Activated naive CD4-positive, alpha-beta T cell treated with Interleukin-2 at 50 U/mL for 16 hours (primary cell): ENCODE measurements at places on chromosomes 12 and 14.

- DNase-seq: no peak
Measured at GRCh38 chr12:109513051-109513450, 35.6 kb downstream of the UBE3B start.

DNA sequence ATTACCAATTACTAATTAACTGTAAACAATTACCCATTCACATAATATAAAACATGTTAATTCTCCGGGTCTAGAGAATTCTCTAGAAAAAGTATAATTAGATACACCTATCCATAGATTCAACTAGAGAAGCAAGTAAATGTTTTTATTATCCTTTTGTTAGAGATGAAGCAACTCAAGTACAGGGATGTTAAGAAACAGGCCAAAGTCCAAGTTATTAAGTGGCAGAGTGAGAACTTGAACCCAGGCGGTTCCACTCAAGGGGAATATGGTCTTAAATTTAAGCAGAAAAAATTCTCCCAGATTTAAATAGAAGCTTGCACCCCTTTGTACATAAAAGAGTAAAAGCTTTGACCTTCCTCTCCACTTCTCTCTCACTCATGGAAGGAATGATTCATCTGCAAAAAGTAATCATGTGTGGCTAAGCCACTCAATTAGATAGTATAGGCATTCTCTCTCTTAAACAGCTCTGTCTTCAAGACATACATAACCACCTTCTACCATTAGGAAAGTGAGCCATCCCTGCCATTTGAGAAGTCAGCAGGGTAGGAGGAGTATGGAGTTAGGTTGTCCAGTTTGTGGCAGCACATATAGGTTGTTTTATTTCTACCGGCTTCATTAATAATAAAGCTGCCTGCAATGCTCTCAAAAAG, 34.1 kb downstream of the ERGIC2 start:
- no peak for DNase-seq

DNA sequence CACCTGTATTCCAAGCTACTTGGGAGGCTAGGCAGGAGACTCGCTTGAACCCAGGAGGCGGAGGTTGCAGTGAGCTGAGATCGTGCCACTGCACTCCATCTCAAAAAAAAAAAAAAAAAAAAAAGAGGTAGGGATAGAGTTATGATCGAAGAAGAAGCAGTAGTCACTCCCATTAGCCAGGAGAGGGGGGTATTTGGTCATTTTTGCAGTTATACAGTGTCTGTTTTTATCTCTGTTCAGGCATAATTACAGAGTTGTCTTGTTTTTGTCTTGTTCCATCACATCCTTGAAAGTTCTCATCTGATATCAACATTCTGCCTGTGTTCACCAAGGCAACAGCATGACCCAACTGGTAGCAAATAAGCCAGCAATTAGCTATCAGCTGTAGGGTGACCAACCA, 98.5 kb upstream of the TMPO start:
- DNase-seq: no peak

DNA sequence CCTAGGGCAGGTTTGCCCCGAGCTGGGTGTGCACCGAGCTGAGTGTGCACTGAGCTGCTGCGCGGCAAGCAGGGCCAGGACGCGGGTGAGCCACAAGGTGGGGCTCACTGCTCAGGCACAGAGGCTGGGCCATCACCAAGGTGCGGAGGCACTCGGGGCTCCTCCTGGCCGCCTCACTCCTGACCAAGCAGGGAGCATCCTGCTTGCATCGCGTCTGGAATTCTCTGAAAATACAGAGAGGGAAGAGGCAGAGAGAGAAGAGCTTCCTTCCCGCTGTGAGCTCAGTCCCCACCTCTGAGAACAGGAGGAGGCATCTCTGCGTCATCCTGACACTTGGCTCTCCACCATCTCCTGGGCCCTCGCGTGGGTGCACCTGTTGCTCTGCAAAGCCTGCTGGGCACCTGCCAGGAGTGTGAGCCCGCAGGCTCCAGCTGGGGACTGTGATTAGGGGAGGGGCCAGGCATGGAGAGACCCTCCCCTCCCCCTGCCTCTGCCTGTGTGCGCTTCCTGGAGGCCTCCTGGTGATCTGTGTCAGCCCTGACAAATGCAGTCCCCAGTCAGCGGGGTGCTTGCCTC, 116.3 kb downstream of the GLT1D1 start:
- no peak for DNase-seq

GRCh38 chr12:24555730-24556129, 393.2 kb downstream of the BCAT1 start:
- no peak for DNase-seq

DNA sequence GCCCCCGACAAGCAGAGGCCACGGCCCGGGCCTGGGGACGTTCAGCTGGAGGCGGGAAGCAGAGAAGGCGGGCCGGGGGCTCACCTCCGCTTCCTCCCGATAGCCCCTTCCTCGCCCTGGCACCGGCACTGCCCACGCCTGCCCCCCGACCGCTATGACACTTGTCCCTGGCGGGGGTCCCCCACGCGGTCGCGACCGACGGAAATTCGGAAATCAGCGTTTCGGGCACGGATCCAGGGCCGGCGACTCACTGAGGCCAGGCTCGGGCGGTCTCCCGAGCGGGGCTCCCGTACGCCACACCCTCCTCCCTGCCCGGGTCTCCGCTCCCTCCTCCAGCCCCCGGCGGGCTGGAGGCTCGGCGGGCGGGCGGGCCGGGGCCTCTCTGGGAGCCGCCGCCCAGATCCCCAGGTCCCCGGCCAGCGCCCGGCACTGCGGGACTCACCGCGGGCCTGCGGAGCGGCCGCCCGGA, 581 bp downstream of the PITPNM2 start:
- DNase-seq: peak; percentile 17

- no peak for DNase-seq
Measured at GRCh38 chr14:51939755-51940301, 49.5 kb upstream of the RTRAF start.

GRCh38 chr12:12974211-12974610, 22.2 kb upstream of the GPRC5D start:
- no peak for DNase-seq

- no peak for DNase-seq
Measured at GRCh38 chr12:15535352-15535781, 213.1 kb downstream of the PTPRO start.

- peak; percentile 20 for DNase-seq
Measured at GRCh38 chr12:8860165-8860961, 37.9 kb downstream of the A2ML1 start.

DNA sequence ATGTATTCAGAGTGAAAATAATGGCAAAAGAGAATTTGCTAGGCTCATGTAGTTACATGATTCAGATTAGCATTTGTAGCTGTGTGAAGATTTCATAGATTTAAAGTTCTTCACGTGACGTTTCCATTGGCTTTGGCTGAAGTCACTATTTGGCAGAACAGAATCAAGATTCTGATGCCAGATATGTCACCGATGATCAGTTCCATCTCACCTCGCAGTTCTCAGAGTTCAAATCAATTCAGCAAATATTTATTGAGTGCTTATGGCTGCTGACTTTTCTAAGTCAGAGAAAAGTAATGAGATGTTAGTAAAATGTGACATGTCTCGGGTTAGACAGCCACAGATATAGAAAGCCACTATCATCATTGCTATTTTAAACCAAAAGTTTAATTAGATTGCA, 28.4 kb downstream of the ALX1 start:
- no peak for DNase-seq

DNA sequence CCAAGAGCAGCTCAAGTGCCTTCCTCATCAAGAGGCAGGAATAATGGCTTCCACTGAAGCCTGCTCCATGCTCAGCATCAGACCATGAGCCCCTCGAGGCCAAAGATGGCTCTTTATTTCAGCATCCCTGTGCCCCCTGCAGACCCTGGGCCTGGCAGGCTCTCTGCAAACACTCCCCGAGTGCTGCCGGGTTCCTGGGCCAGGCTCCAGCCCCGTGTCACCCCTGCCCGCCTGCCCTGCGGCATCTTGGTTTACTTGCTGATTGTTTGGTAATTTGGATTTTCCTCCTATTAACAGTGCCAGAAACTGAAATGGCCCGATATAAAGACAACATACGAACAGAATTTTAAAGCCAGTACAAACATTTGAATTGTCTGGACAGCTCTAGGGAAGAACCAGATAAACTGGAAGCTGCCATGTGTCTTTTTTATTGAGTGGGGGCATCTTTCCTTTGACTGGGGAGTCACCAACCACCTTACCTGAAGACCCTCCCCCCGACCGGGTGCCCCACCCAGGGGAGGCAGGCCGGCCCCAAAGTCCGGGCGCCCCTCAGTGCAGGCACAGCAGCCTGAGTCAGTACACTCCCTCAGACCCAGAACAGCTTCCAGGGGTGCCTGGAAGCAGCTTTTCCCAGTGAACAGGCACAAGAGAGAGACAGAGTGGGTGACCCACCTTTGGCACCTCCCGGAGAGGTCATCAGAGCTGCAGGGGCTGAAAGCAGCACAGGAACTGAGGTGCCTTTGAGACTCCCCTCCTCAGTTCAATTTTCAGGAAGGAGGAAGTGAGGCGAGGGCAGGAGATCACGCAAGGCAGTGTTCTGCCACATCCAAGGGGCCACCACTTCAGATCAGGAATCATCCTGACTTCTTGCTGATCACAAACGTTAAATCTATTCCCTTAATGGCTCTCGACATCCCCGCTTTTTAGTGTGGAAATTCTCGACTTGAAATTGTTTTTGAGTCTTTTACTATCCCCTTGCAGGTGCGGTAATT, 30.6 kb downstream of the ITPK1 start:
- no peak for DNase-seq

DNA sequence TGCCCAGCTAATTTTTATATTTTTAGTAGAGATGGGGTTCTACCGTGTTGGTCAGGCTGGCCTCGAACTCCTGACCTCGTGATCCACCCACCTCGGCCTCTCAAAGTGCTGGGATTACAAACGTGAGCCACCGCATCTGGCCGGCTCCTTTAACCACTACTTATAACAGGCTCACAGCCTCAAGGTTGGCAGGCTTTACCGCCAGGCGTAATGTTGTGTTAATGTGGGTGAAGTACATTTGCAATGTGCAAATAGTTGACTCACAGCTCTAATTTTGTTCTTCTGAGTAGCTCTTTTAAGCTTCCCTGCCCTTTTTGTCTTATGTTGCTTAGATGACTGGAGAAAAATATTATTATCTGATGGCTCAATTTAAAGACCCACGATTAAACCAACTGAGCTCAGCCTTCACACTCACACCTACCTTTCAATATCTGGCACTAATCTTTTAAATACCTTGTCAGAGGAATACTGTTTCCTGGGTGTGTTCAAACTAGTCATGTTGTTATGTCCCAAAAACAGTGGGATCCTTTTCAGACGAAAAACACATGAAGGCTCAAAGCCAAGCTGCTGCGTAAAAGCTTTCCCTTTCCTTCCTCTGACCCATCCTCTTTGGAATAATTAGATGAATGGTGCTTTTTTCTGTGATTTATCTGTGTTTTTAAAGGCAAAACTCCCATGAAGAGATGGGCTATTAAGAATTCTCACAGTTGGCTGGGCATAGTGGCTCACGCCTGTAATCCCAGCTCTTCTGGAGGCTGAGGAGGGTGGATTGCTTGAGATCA, 57.2 kb upstream of the USP44 start:
- no peak for DNase-seq

- no peak for DNase-seq
Measured at GRCh38 chr12:47757364-47757839, 1.3 kb downstream of the RAPGEF3 start.

DNA sequence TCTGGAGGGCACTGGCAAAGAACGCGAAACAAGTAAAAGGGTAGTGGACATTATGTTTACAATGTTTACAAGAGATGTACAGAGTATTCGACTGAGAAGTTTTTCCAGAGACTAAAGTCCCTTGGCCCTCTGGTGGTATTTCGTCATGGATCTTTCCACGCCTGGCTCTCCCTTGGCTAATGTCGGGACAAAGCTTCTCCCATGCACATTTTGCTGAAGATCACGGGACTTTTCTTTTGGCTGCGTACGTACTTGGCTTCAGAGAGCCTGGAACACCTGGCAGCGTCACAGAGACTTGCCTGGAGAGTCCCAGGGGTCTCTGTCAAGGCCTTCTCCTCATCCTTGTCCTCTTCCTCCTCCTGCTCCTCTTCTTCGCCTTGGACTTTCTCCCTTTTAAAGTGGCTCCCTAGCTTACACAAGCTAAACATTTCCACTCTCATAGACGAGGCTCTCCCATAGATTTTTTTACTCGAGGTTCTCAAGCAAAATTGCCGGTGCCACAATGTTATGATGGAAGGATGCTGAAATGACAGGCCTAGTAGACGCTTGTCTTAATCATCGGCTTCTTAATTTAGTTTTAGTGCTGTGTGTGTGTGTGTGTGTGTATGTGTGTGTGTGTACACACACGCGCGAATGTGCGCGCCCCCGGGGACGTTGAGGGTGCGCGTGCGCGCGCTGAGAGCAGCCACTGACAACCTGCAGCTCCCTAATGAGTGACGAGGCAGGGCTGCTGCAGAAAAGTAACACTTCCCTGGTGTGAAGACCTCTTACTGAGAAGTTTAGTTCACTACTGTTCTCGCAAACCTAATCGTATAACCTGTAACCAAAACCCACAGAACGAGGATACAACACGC, 4.9 kb upstream of the FOXG1 start:
- no peak for DNase-seq

DNA sequence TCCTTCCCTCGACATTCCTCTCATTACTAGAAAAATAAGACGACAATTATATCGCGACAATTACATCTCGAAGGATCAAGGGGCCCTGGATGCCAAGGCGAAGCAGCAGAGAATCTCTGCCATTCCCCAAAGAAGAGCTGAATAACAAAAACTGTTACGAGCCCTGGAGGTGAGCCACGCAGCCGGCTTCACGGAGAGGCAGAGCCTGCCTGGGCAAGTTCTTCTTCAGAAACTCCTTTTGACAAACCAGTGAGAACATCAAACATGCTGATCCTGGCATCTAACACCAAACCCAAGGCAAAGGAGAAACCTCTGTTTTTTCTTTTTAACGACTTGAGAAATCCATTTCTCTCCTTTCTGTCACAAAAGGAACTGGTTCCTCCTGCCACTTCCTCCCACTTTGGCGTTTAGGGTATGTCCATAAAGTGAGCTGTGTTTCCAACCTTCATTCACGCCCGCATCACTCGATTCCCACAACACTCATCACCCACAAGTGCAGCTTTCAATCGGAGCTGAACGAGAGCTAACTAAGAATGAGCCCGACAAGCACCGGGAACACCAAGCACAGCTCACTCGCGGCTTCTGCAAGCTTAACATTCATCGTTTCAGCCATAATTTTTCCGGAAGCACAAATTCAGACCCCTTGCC, 21.5 kb downstream of the CCDC88C start:
- DNase-seq: no peak

DNA sequence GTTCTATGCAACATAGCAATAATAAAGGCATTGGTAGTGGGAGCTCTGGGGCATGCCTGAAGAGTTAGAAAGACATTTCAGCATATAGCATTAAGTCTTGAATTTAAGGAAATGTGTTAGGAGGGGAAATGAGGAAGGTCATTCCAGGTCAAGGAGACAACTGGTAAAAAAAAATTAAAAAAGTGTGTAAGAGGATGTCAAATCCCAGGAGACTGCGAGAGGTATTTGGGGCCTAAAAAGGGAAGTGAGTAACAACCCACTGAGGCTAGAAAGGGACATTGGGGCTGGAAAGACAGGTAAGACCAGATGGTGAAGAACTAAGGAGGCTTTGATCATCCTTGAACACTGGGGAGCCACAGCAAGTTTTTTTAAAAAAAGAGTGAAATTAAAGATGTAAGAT, 152.9 kb downstream of the SLC25A21 start:
- no peak for DNase-seq
